ENCODE measurements at places on chromosomes 16 and 17.

DNA sequence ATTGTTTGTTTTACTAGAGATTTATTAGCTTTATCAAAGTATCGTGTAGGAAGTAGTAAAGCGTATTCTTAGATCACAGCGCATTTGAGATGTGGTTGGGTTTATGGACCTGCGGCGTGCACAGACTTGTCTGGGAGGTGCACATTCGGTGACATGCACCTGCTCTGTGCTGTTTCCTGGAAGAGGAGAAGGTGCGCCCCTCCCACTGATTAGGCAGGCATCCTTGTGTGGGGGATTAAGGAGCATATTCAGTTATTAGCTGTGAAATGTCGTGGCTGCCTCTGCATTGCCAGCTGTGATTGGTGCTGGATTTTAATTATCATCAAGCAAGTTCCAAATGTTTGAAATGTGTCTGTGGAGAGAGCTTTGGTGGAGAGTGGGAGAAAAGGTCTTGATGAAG lies 903.8 kb upstream of the RBFOX1 start:
- DNase-seq = no peak

- no peak for DNase-seq
Observed at GRCh38 chr16:549544-550263, 10.5 kb upstream of the PRR35 start.

DNA sequence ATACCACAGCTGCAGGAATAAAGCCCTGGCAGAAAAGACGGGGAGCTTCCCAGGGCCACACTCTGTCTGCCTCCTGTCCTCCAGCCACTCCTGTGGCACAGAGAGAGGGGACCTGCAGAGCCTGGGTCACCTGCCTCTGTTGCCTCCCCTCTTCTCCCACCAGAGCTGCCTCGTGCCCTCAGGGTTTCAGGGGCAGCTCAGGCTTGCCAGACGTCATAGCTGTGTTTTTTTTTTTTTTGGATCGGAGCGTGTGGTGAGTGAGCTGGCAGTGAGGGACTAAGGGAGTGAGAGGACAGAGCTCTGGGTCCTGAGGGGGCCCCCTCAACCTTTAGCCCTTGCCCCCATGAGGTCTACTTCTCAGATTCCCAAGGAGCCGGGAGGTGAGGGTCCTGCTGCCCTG lies 2.1 kb downstream of the PIK3R6 start:
- DNase-seq = no peak

GRCh38 chr17:3471599-3471998 lies at the start of gene SPATA22:
SPATA22 (minus strand) TSS chr17:3471819; CDS start chr17:3469325, 2,494 bp downstream.
- no peak for DNase-seq

DNA sequence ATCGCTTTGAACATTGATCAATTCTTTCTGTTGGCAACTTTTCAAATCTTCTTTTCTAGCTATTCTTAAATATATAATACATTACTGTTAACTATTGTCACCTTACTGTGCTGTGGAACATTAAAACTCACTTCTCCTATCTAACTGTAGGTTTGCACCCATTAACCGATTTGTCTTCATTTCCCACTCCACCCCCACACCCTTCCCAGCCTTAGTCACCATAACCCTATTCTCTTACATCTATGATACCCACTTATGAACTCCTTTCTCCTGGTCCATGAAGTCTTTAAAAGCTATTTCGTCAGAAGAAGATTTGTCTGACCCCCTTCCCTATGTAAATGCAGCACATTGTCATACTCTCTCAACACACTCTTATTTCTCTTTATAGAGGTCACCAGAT lies 993.4 kb upstream of the EEF2KMT start:
- DNase-seq = no peak

DNA sequence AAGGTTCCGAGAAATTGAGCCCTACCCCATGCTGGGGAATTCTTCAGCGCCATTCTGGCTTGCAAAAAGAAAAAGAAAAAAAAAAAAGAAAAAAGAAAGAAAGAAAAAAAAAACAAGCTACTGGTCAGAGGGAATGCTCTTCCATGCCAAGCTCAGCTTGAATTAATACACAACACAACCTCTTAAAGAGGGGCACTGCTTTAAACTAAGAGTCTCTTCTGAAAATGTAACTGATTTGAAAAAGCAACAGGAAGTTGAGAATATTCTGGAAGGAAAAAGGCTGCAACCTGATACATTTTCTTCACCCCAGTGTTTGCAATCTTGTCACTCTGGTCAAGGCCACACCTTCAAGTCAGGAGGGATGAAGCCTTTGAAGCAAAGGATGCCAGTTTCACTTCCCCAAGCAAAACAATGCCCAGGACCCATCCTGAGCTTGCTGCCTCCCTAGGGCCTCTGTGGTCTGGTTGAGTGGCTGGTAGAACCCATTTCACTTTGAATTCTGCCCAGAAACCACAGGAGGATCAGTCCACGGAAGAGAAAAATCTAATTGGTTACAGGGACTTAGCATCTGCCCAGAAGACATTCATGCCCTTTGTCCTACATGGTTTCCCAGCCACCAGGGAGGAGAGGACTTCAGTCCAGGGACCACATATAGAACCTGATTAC lies 389.7 kb downstream of the SOX9 start:
- no peak for DNase-seq

DNA sequence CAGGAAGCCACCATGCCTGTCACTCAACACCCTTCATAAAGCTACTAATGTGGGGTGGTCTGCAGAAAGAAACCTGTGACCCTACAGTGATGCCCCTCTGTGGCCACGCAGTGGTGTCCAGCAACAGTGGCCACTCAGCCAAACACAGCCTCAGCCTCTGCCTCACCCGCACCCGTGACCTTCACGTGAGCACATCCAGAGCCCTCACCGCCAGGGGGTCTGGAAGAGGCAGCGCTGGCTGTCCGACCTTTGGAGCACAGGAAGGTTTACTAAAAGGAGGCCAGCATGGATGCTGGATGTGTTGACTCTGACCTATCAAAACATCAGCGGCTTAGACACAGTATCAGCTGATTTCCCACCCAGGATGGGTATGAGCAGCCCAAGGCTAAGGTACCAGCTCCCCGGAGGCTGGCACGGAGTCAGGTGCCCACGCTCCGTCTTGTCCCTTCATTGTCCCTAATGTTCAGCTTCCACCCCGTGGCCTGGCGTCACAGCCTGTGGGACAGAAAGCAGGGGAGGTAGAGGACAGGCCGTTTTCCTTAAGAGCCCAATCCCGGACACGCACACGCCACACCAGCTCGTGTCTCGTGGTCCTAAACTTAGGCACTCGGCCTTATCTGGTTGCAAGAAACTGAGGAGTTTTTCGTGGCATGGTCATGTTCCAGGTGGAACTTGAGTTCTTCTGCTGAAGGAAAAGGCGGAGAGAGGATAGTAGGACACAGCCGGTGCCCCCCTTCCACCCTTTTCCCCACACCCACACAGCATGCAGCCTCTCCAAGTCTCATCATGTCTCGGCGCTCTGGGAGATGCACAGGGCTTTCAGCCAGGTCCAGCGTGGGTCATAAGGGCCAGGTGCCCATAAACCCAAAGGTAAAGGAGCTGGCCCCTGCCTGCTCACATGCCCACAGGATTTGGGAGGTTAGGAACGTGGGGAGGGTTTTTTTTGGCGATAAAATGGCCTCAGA lies 49.7 kb upstream of the ENDOV start:
- no peak for DNase-seq

DNA sequence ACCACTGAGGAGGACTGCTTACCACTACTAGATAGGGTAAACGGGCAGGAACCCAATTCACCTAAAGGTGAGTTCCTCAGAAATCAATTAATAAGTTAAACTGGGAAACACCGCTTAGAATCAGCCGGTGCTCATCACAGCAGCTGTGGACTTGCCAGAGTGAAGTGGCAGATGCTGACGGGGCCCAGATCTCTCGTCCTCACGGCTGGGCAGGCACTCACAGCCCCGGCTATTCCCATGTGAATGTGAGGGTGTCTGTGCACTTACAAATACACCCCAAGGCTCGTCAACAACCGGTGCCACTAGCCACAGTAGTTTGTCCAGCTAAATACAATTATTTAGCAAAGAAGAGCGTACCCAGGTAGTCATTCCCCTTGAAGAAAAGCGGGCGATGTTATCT lies 29.7 kb downstream of the MBTPS1 start:
- DNase-seq = no peak

GRCh38 chr17:77297693-77298666 lies 157.2 kb downstream of the SEC14L1 start:
- DNase-seq = no peak

GRCh38 chr17:29129731-29130130 lies 50.5 kb downstream of the MYO18A start:
- DNase-seq = no peak

DNA sequence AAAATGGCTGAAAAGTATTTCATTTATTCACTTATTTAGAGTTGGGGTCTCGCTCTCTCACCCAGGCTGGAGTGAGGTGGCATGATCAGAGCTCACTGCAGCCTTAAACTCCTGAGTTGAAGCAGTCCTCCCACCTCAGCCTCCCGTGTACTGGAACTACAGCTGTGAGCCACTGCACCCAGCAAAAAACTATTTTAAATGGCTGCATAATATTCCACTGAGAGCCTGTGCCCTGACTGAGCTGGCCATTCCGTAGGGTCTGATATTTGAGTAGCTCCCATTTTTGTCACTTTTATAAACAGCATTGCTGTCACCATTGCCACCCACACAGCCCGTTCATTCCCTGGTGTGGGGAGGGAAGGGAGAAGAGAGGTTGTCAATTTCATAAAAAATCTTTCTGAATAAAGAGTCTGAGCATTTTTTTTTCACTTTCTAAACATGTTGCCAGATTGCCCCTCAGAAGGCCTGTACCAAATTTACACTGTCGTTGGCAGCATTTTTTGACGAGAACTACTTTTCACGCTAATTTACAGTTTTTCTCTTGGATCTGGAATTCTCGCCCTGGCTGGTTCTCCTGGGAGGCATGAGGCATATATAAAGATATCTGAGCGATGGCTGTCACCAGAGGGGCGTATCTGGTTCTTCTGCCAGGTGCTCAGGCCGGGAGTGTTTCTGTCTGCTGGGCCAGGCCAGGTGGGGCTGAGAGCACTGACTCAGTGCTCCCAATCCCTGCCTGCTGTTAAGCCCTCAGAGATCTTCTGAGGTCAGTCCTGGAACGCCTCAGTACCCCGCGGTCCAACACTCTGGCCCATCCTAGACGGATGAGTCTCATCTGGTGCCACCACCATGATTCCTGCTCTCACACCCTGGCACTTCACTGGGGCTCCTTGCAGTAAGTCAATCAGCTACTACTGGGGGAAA lies 7.2 kb upstream of the KIFC3 start:
- no peak for DNase-seq

DNA sequence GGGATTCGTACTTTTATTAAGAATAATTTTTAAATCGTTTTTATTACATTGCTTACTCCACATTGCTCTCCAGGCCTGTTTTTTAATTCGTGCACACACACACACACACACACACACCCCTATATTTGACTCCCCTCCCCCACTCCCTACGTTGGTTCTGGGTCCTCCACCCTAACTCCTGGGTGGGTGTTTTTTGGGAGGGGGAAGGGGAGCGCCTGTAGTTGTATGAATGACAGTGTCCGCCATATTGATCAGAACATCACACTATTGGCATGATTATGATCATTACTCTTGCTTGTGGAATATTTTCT lies 1.3 kb downstream of the GNAO1 start:
- no peak for DNase-seq

GRCh38 chr17:67489273-67489672 lies 112.2 kb downstream of the PITPNC1 start:
- no peak for DNase-seq

DNA sequence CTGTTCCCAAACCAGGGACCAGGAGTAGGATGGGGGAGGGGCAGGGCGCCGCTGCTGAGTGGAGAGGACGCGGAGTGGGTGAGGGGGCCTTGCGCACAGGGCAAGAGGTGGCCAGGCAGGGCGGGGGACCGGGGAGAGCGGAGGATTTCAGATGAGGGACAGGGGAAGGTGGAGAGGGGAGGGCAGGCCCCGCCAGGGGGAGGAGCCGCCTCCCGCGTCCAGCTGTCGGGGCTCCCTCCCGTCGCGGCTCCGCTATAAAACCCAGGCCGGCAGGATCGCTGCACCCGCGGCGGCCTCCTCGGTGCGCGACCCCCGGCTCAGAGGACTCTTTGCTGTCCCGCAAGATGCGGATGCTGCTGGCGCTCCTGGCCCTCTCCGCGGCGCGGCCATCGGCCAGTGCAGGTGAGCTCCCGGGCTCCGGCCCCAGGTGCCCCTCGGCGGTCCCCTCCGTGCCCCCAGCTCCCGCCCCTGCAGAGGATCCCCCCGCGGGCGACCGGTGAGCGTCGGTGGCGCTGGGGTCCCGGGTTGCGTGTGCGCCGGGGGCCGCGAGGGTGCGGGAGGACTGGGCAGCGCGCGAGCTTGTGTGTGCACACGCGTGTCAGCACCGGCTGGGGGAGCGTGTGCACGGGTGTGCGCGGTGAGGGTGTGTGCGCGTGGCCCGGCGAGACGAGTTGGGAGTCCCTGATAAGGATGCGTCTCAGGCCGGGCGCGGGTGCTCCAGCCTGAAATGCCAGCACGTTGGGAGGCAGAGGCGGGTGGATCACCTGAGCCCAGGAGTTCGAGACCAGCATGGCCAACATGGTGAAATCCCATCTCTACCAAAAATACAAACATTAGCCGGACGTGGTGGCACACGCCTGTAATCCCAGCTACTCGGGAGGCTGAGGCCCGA lies at the start of gene CA4:
Gene CA4, plus strand, starts transcription at position 283 of the 892 bp plus-strand sequence. Its CDS starts 62 bp downstream, at position 345.
- no peak for DNase-seq

DNA sequence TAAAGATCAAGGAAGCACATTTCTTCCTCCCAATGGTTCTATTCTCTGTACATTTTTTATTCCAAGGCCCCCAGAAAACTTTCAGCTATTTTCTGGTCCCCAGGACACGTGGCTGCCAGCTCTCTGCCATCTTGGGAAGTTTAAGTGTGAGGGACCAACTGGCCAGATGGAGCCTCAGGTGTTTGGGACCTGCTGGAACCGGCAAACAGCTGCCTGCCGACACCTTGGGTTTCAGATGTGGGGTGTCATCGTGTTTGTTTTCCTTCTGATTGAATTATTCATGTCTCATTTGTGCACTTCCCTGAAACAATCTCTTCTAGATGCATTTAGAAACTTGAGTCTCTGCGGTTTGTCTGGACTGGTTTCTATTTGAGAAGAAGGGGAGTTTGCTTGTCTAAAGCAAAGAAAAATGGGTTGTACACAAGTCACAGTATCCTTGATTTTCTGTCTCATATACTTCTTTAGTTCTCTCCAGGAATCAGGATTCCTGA lies 386.5 kb downstream of the SLC39A11 start:
- no peak for DNase-seq

- DNase-seq = no peak
Observed at GRCh38 chr17:323721-324571, 28.7 kb downstream of the RPH3AL start.

DNA sequence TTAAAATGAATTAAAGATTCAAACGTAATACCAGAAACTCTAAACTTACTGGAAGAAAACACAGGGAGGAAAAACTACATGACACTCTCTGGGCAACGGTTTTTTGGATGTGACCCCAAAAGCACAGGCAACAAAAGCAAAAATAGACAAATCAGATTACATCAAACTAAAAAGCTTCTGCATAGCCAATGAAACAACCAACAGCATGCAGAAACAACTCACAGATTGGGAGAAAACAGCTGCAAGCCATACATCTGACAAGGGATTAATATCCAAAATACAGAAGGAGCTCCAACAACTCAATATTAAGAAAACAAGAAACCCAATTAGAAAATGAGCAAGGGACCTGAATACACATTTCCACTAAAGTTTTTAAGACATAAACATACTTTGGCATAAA lies 69.2 kb upstream of the ALOX12 start:
- no peak for DNase-seq

- DNase-seq = no peak
Observed at GRCh38 chr17:37276475-37276874, 99.3 kb upstream of the C17orf78 start.
